Hindlimb muscle (tissue), 1 donor: ENCODE measurements at places on chromosomes 4 and X. TPM values are rescaled to one million over a fixed set of nuclear protein-coding genes. Genes with fewer than 3 reads are reported as not detected.

Gene MAGEA4
- not detected for polyA plus RNA-seq

GRCh38 chr4:102151696-102152095, 193.6 kb downstream of the SLC39A8 start:
- DNase-seq = no peak

DNA sequence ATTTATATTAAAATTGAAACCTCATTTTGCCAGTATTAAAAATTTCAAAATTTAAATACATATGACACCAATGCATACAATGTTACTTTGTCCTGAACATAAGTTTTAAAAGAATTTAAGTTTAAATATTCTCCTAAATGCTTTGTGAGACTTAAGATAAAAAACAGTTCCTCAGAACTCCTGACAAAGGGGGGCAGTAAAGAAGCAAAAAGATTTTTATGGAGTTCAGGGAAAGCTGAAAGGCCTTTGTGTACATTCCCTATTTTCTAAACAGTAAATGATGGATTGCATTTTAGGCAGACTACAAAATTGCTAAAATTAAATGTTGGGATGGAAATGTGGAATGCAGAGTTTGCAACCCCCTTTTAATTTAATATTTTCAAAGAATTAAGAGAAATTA, 81.7 kb downstream of the SNCA start:
- DNase-seq = no peak

GRCh38 chrX:2627272-2627867, 63.7 kb upstream of the CD99 start:
- DNase-seq = no peak

DNA sequence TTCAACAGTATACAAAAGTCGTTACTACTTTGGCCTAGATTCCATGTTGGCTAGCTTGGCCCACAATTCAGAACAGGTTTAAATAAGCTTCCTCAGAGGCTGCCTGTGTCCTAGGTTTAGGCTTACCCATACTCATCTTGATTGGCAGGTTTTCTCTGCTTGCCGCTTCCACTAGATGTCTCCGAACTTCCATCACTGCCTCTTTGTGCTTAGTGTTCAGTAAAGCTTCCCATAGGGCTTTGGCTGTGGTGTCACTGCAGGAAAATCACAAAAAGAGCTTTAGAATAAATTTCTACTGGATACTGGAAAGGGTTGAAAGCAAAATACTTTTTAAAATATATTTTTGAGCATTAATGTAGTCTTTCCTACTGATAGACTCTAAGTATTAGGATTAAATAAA, 52.4 kb downstream of the SCFD2 start:
- DNase-seq = no peak

- no peak for DNase-seq
These were observed 21.2 kb upstream of the PDE6B start for GRCh38 chr4:604131-604530.
